ENCODE measurements at places on chromosomes 11 and 22. TPM values are rescaled to one million over a fixed set of nuclear protein-coding genes. Genes with fewer than 3 reads are reported as not detected.

Gene NAALADL1
- total RNA-seq = 7.7 TPM

Gene ADAMTS8
- total RNA-seq = 0.08 TPM

Gene LRRC10B
- total RNA-seq = not detected

GRCh38 chr22:20606041-20606783 is 98.8 kb downstream of the MED15 start:
- DNase-seq = peak; percentile 59

- no peak for DNase-seq
These were observed 40.9 kb upstream of the BIRC3 start for GRCh38 chr11:102276362-102276761.

DNA sequence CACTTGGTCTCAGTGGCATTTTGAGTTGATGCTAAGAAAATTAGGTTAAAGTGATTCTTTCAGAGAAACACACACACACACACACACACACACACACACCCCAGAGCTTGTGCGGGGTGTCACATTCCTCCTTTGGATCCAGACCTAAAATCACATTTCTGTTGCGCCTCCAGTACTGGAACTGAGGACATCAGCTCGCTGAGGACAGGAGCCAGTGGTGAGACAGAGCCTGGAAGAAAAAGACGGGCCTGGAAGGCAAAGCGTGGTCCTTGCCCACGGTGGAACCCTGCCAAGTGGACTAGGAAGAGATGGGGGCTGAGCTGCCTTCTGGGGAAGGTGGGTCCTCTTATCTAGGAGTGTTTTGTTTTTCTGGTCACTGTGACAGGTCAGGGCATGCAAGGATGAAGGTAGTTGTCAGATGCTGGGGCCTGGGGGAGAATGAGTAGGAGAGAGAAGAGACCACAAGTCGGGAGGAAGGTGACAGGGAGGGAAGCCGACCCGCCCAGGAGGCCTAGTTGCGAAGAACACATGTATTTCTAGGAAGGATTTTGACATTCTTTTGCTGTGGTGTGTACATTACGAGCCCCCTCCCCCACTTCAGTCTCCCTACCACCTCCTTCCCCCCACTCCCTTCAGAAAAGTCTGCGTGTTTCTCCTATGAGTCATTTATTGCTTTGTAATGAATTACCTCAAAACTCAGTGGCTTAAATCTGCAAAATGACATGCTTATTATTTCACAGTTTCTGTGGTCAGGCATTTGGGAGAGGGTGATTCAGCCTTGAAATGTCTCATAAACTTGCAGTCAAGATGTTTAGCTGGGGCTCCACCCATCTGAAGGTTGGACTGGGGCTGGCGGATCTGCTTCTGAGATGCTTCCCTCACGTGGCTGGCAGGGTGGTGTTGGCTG is 4.8 kb upstream of the ELFN2 start:
- DNase-seq = no peak

DNA sequence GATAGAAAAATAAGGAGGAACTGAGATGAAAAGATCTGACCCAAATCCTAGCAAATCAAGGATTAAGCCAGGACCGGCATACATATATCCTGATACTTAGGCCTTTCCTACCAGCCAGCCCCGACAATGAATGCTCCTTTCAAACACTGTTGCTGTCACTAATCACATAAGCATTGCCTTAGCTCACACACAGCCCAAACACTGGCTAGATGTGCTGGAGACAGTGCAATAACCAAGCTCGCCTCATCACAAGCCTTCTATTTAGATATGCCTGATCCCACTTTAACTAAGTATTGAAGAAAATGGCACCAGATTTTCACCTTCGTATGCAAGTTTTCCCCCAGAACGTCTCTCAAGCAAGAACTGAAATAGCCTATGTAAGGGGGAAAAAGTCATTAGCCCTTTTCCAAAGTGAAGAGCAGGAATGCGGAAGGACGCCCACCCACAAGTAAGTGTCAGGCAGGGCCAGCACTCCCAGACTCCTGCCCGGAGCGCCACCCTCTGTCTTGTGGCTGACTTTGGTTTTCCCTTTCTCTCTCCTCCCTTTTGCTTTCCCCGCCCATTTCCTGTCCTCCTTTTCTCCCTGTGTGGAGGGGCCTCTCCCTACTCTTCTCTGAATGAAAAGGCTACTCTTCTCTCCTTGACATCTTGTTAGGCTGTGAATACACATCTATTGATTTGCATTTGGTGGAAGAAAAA is 8.9 kb upstream of the OPCML start:
- no peak for DNase-seq

GRCh38 chr22:40635940-40636379 is 559 bp downstream of the MRTFA start:
- DNase-seq = no peak

GRCh38 chr22:40898850-40899357 is 37.0 kb upstream of the DNAJB7 start:
- DNase-seq = no peak

DNA sequence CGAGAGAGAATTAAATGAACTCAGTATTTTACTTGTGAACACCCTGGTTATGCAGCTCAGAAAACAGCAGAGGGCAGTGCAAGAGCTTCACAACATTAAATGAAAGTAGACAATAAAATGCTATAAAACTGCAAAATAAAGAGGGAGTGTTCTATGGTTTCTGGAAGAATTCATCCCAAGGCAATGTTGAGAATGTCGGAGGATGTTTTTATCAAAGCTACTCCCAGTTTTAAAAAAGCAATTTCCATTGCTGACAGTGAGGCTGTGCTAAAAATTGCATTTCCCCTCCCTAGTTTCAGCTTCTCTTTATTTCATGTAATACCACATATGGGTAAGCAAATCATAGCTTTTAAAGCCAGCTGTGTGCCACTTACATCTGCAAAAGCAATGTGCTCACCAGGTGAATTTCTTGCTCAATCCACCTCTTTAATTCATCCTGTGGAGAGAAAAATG is 296.8 kb downstream of the RAB38 start:
- no peak for DNase-seq

DNA sequence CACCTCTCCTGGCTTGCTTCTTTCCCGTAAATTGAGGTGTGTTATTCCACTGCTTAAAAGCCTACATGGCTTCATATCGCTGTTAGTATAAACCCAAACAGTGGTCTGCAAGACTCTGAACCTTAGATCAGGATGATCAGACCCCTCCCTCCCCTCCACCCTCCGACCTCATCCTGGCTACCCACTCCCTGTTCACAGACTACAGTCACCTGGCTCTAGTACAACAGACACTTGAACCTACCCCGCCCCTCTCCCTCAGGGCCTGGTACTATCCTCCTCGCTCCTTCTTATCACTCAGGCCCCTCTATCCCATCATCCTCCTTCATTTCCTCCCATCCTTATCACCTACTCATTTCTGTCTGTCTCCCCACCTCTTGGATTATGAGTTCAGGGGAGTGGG is 20.1 kb downstream of the PTPRJ start:
- no peak for DNase-seq
